ENCODE measurements at places on chromosomes 4 and X. TPM values are rescaled to one million over a fixed set of nuclear protein-coding genes. Genes with fewer than 3 reads are reported as not detected.
A peak's percentile ranks its signal among the peaks of the same experiment; 100 is the strongest.

- DNase-seq, result no peak
- no peak overlapping the region for H3K4me3 ChIP-seq
- H3K4me1 ChIP-seq, result no peaks in the 10 kb centered on the region
- H3K27me3 ChIP-seq, result no peaks in the 10 kb centered on the region
Observed at GRCh38 chr4:13940921-13941320, 313.4 kb upstream of the BOD1L1 start.

- no peak overlapping the region for H3K27ac ChIP-seq
- no peaks in the 10 kb centered on the region for H3K36me3 ChIP-seq
- no peak overlapping the region for H3K4me3 ChIP-seq
Observed at GRCh38 chr4:3630598-3631543, 98.6 kb upstream of the LRPAP1 start.

DNA sequence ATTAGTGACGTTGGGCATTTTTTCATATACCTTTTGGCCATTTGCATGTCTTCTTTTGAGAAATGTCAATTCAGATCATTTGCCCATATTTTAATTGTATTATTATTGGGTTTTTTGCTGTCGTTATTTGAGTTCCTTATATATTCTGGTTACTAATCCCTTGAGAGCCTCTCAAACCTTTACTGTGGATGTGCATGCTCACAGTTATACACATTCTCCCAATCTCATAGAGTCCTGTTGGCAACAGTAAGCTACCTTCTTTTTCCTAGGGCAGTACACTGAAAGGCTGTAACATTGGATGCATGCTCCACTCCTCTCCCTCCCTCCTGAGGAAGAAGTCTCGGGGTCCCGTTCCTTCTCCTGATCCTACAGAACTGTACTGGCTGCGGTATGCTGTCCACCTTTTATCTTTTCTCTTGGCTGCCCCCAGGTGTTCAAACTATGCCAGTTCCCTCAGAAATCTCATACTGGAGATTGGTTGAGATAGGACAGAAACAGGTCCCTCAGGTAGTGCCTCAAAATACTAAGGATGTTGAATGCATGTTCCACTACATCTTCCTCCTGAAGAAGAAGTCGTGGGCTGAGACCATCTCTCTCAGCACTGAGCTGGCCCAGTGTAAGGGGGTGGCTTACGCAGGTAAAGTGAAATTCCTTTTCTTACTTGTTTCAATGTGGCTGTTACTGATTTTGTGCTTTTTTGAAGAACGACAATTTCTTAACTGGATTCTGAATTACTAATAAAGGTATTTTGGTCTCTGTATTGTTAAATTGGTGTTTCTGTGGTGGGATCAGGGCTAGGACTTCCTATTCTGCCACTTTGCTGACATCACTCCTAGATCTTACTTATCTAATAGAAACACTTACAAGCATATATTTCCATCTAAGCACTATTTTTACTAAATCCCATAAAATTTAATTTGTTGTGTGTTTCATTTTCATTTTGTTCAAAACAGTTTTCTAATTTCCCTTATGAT, 145.4 kb upstream of the HUWE1 start:
- H3K27ac ChIP-seq, result no peak overlapping the region
- DNase-seq, result peak; percentile 32
- H3K27me3 ChIP-seq, result no peaks in the 10 kb centered on the region
- peaks cover 4% of the 10 kb centered on the region for H3K4me1 ChIP-seq

- H3K36me3 ChIP-seq, result no peaks in the 10 kb centered on the region
- no peak overlapping the region for H3K27ac ChIP-seq
- no peak for DNase-seq
- no peak overlapping the region for H3K4me3 ChIP-seq
Observed at GRCh38 chr4:76470064-76470463, 35.0 kb downstream of the SHROOM3 start.

DNA sequence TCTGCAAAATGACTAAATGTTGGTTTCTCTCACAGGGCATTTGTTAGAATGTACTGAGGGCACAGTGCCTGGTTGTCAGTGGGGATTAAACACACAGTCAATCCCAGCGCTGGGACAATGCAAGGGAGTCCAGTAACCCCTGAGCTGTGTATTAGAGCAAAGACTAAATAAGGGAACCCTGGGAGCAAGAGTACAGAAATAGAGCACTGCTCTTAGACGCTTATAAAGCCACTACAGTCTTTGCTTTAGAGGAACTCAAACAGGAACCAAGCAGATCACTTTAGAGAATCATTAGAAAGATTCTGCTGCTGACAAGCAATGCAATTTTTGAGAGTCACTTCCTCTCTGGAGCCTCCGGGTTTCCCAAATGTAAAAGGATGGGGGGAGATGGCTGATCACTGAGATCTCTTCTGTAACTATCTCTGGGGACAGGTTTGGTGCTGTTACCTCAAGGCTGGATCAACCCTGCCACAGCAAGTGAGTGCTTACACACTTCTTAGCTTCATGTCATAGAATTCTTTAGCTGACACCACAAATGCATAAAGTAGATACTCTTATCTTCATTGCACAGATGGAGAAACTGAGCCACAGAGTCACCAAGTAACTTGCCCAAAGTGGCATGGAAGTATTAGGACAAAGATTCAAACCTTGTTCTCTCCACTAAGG, 137.8 kb upstream of the CPEB2 start:
- no peaks in the 10 kb centered on the region for H3K27me3 ChIP-seq
- no peak overlapping the region for H3K27ac ChIP-seq
- H3K4me3 ChIP-seq, result no peak overlapping the region

GRCh38 chrX:21166272-21166982, 207.8 kb upstream of the CNKSR2 start:
- H3K36me3 ChIP-seq, result no peaks in the 10 kb centered on the region
- no peak overlapping the region for H3K4me3 ChIP-seq
- H3K27me3 ChIP-seq, result no peaks in the 10 kb centered on the region
- no peak overlapping the region for H3K27ac ChIP-seq
- DNase-seq, result no peak
- no peaks in the 10 kb centered on the region for H3K4me1 ChIP-seq

DNA sequence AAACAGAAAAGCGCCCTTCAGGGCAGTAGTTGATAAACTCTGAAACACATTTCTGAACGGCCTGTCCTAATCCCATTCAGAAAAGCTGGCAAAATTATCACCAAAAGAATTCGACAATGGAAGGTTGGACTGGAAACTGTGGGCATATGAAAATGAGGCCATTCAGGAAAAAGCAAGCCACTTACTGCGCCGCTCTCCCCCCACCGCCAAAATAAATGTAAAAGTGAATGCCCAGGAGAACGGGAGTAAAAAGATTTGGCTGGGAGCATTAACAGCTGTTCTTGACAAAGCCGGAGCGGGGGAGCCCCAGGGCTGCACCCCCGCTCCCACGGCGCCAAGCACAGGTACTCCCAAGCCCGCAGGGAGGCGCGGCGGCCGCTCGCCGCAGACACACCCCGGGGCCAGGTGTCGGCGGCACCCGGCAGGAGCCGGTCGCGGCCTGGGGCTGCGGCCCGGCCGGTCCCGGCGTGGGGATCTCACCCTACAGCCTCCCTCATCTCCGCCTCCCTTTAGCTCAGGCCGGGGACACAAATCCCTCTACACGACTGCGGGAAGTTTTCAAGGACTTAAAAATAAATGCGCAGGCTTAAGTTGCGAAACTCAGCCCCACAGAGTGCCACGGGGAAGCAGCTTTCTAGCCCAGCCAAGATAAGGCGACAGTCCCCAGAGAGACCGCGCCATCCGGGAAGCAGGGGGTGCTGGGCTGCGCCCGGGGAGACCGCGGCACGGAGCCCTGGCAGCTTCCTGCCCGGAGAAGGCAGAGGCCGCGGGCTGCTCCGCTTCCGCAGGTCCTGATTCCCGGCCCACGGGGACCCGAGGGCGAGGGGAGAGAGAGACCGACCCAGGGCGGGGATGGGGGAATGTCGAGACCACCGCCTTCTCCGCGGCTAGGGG, 593 bp downstream of the SH3RF1 start:
- H3K27ac ChIP-seq, result no peak overlapping the region
- H3K27me3 ChIP-seq, result peaks cover 13% of the 10 kb centered on the region
- H3K4me3 ChIP-seq, result peak overlapping the region; percentile 26

DNA sequence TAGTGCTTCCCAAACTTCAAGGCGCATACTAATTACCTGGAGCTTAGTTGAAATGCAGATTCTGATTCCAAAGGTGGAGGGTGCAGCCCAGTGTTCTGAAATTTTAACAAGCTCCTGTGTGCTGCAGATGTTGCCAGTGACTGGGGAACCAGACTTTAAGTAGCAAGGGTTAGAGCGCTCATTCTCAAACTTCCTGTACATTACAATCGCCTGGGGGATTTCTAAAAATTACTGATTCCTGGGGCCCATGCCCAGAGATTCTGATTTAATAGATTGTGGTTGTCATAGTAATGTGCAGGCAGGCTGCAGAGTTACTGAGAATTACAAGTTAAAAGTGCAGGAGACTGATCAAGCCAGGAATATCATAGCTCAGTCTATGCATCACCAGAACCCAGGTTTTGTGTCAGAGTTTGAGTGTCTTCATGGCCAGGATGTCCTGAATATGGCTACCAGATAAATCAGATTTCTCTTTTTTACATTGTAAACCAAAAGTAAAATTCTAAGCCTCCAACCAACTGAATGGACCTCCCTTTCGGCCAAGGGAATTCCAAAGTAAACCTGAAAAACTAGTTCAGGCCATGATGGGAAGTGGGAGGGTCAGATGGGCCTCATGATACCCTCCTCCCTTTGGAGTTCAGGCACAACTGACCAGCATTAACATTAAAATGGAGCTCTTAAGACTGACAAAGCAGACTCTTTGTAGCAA, 121.6 kb downstream of the ATXN3L start:
- H3K27ac ChIP-seq, result no peak overlapping the region
- H3K36me3 ChIP-seq, result no peaks in the 10 kb centered on the region

DNA sequence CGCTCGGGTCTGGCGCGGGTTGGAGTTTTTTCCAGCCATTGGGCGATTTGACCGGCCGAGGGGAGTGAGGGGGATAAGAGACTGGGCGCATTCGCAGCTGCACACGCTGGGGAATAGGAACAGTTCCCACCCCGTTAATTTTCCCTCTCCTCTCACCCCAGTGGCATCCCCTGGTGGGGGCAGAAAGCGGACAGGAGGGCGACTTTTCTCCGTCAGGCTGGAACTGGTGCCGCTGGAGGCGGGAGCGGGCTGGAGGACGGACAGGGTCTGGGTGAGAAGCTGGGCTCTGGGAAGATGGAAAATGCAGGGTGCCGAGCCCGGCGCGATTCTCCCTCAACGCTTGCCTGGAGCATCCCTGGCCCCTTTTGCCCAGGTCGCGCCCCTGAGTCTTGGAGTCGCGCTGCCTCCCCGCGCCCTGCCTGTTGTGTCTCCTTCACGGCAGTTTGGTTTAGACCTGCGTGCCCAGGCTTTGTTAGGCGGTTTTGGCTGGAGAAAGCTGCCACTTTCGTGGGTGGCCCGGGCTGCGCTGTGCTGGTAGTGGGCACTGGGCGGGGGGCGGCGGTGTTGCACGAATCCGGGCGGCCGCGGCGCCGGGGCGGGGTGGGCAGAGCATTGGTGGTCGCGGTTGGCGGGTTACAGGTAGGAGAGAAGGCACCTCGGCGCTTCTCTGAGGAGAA, 2.0 kb downstream of the ADGRL3 start:
- H3K27me3 ChIP-seq, result no peaks in the 10 kb centered on the region
- H3K4me1 ChIP-seq, result no peaks in the 10 kb centered on the region
- H3K27ac ChIP-seq, result no peak overlapping the region
- H3K4me3 ChIP-seq, result no peak overlapping the region
- H3K36me3 ChIP-seq, result no peaks in the 10 kb centered on the region

DNA sequence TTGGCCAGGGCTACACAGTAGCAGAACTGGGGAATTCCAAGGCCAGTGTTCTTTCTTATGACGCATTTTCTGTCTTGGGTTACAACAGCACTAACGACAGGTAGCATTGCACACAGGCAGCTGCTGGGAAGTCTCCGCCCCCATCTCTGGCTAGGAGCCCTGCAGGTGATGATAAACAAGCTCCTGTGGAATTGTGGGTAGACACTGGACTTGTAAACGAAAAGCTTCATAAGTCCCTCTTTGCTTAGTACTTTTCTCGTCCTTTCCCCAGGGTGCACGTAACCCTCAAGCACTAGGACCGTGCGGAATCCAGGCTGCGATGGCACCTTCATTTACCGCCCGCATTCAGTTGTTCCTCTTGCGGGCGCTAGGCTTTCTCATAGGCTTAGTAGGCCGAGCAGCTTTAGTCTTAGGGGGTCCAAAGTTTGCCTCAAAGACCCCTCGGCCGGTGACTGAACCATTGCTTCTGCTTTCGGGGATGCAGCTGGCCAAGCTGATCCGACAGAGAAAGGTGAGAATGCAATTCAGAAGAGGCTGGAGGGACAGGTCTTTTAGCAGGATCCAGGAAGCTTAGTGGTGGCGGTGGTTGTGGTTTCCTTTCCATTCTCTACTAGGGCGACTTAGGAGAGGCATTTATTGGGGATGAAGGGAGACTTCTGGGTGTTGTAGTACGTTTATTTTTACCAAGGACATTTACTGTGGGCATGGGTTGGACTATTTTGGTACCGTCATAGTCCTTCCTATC, at the start of gene FAAH2:
FAAH2 (plus strand) TSS at position 200 of the 745 bp plus-strand sequence; CDS start at position 320, 120 bp downstream.
- H3K27ac ChIP-seq, result peak within 1 kb of the TSS; percentile 31
- H3K4me3 ChIP-seq, result peak within 1 kb of the TSS; percentile 87
- no peaks in the 10 kb centered on the region for H3K4me1 ChIP-seq
- DNase-seq, result peak; percentile 21

- no peaks in the 10 kb centered on the region for H3K27me3 ChIP-seq
- no peak overlapping the region for H3K27ac ChIP-seq
- peaks cover 6% of the 10 kb centered on the region for H3K36me3 ChIP-seq
- peaks cover 12% of the 10 kb centered on the region for H3K4me1 ChIP-seq
- no peak overlapping the region for H3K4me3 ChIP-seq
- no peak for DNase-seq
Observed at GRCh38 chrX:153593811-153594500, 5.0 kb downstream of the CCNQ start.

DNA sequence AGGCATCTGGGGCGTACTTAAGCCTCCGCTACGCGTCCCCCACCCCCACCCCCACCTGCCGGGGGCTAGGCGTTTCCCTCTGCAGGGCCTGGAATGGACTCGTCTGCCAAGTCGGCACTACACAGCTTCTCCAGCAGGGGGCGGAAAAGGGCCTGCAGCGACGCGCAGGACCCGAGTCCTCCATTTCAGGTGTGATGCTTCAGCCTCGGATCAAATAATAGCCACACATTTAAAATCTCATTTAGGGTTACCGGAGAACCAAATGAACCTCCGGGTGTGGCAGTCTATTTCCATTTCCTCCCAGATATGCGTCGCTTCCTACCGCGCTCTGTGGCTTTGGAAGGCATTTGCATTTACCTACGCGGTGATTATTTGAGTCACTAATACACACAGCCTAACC, 2.9 kb downstream of the PAK3 start:
- H3K4me1 ChIP-seq, result no peaks in the 10 kb centered on the region
- no peaks in the 10 kb centered on the region for H3K36me3 ChIP-seq
- DNase-seq, result peak; percentile 47
- no peak overlapping the region for H3K27ac ChIP-seq
- H3K27me3 ChIP-seq, result no peaks in the 10 kb centered on the region

DNA sequence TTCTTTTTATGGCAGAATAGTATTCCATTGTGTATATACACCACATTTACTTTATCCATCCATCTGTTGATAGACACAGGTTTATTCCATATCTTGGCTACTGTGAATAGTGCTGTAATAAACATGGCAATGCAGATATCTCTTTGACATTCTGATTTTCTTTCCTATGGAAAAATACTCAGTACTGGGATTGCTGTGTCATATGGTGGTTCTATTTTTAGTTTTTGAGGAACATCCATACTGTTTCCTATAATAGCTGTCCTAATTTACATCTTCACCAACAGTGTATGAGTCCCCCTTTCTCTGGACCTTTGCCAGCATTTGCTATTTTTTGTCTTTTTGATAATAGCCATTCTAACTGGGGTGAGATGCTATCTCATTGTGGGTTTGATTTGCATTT, 73.5 kb downstream of the GPAT3 start:
- no peaks in the 10 kb centered on the region for H3K36me3 ChIP-seq
- no peaks in the 10 kb centered on the region for H3K27me3 ChIP-seq
- no peak overlapping the region for H3K4me3 ChIP-seq
- no peak for DNase-seq
- H3K27ac ChIP-seq, result no peak overlapping the region

The ARHGAP36 gene
- total RNA-seq, result not detected

The MFAP3L gene
- 3.0 TPM for total RNA-seq

The TSPAN7 gene
- total RNA-seq, result not detected

The CLNK gene
- total RNA-seq, result 0.31 TPM

The PSAPL1 gene
- not detected for total RNA-seq

Data from CD8-positive, alpha-beta memory T cell (primary cell).